ENCODE measurements at places on chromosomes 6 and 20.

GRCh38 chr6:123742626-123743025, 61.0 kb upstream of the NKAIN2 start:
- DNase-seq: no peak

- DNase-seq: no peak
These were observed 543.2 kb upstream of the CHD6 start for GRCh38 chr20:42161228-42161829.

GRCh38 chr6:170058878-170059485, 231.9 kb downstream of the DLL1 start:
- no peak for DNase-seq

DNA sequence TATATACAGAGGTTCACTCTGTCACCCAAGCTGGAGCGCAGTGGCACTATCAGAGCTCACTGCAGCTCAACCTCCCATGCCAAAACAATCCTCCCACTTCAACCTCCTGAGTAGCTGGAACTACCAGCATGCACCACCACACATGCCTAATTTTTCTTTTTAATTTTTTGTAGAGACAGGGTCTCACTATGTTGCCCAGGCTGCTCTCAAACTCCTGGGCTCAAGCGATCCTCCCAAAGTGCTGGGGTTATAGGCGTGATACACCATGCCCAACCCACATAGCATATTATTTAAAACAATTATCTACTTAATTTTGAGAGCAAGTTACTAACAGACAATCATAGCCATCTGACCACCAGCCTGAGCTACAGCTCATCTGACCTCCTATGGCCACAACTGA, 459.9 kb upstream of the JARID2 start:
- DNase-seq: no peak

- no peak for DNase-seq
These were observed 112.6 kb downstream of the DCDC2 start for GRCh38 chr6:24245275-24245674.

DNA sequence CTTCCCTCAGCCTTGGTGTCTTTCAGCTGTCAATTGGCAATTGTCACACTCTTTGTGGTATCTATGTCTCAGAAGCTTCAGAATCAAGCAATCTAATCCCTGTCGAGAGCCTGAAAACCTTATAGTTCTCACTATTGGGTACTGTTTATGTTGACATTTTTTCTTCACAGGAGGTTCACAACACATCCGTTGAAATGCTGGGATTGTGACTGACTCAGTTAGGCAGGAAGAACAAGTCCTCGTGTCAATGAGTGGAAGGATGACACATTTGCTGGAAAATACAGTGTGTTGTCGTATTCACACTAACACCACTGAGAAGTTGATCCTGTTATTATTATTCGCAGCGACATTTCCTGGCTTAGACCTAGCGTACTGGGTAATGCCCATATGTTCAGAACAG, 163.9 kb upstream of the CITED2 start:
- DNase-seq: no peak

DNA sequence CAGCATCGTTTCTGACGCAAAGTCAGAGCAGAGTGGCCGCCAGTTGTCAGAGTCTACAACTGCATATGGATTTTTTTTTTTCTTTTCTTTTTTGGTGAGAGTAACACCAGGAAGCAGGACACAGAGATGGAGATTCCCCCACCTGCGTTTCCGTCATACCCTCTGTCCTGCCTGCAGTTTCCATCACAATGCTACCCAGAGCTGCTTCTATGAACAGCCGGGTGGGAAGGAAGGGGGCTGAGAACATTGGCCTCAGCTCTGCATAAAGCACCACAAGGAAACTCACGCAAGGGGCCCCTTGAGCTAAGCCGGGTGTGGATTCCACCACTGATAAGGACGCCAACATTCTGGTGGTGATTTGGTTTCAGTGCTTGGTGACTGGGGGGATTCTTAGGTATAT, 183.5 kb upstream of the AFDN start:
- no peak for DNase-seq

GRCh38 chr20:60352596-60352995, 394.4 kb downstream of the CDH26 start:
- DNase-seq: no peak

DNA sequence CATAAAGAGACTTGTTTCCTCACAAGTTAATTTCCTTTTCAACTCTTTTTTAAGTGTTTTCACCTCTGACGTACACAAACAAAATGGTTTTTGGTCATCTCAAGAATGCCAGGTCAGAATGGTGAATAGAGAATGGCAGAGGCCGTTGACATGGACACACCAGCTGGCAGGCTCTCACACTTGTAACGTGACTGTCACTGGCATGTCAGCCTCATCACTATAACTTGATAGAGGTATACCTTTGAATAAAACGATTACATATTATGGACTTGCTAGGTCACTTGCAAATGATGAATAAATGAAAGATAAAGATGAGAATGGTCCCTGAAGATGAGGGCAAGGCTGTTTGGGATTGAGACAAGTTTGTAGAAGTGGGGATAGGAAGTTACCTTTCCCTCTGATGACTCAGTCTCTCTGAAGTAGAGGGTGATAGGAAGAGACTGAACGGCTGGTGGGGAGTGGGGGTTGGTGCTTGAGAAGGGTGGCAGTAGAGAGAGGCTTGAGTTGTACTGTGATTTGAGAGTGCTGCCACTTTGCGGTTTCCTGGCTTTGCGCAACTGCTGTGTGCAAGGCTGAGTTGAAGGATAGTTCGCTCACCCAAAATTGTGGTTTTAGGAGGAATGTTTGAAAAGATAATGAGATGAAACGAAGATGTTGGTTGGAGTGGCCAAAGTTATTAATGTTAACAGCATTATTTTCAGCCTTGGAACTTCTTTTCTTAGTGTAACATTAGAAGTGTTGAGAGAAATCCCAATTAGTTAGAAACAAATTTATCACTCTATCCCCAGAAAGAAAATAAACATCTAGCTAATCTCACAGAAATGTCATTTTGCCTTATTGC, 30.3 kb downstream of the TBPL1 start:
- no peak for DNase-seq

- no peak for DNase-seq
These were observed 26.8 kb downstream of the PPP1R14C start for GRCh38 chr6:150169609-150170008.

DNA sequence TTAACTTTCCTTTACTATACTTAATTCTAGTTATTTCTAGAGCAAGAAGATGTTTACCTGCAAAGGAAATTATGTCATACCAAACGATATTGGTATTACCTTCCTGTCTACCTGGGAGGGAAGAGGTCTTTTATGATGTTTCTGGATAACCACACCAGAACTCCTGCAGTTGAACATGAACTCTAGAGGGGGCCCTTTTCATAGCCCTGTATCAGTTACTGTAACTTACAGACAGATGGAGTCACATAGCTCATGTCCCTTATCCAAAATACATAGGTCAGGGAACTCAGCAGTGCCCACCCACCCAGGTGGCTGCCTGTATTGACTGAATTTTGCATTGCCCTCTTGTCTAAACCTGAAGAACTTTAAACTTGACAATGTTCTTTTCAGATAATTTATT, 35.1 kb upstream of the MYL9 start:
- no peak for DNase-seq

- DNase-seq: no peak
These were observed 2.2 kb downstream of the KCNB1 start for GRCh38 chr20:49480236-49480635.

DNA sequence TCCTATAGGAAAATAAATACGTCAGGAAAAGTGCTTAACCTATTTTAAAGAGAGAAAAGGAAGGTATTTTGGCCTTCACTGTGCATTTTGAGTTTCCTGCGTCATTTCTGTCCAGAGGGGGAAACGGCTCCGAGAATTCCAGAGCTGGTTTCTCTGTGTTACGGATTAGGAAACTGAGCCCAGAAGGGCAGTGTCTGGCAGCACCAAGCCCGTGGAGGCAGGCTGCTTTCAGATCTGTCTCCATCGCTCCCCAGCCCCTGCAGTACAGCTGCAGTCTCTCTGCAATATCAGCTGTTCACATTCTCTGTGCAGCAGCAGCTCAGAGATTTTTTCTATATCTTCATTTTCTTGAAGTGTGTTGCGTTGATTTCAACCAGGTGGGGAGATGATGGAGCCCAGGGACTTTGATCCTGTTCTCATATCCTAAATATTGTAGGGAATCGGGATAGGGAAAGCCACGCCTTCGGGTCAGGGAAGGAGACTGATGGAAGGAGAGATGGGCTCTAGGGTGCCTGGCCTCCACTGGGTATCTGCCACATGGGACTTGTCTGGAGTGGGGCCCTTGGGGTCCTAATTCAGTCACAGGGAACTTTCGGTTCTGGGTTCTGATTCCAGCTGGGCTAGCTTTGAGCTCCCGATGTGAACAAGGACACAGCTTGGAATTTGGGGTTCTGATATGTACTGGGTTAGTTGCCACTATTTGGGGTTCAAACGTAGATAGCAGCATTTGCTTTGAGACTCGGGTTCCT, 2.8 kb downstream of the ANKRD60 start:
- peak; percentile 13 for DNase-seq

- DNase-seq: peak; percentile 59
These were observed 14.9 kb upstream of the PPARD start for GRCh38 chr6:35327349-35328027.

GRCh38 chr6:54206510-54206909, 95.3 kb downstream of the MLIP start:
- no peak for DNase-seq

DNA sequence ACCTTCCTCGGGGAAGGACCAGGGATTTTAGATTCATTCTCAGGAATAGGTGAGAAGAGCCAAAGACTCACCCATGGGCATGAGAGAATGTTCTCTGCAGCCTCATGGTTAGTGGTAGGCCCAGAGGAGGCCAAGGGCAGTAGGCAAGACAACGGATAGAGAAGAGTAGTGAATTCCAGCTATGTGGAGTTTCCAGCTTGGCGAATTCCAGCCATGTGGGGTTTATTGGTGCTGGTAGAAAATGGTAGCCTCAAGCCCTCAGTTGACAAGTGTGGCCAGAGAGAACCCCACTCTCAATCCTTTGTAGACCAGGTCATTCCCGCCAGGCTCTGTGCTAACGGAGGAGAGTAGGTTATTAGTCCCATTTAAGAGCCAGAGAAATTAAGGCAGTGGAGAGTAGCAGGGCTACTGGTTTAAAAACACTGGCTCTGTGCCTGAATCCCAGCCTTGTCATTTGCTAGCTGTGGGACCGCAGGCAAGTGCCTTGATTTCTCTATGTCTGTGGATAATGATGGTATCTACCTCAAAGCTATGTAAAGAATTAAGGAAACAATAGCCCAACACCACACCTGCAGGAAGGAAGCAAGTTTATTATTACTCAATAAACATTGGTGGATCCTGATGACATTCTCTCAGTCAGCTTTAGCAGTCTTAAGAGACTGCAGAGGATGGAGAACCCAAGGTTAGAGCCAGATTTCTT, 2.0 kb upstream of the SLC9A8 start:
- no peak for DNase-seq

- DNase-seq: no peak
These were observed 231.2 kb upstream of the PMEPA1 start for GRCh38 chr20:57940868-57941522.

DNA sequence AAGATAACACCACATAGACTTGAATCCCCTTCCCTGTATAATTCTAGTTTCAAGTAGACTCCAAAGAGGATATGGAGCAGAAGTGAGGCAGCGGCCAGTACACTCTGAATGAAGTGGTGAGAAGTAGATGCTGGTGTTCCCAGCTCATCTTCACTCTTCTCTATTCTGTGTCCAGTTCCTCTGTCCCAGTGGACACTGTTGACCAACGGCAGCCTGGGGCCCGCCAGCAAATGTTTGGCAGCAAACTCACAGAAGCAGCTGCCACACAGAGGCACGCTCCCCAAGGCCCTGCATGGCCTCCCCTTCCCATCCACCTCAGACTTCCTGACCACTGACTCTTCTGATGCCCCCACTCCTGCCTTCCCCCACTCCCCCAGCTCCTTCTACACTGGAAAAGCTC, 358.9 kb upstream of the ID4 start:
- DNase-seq: no peak

DNA sequence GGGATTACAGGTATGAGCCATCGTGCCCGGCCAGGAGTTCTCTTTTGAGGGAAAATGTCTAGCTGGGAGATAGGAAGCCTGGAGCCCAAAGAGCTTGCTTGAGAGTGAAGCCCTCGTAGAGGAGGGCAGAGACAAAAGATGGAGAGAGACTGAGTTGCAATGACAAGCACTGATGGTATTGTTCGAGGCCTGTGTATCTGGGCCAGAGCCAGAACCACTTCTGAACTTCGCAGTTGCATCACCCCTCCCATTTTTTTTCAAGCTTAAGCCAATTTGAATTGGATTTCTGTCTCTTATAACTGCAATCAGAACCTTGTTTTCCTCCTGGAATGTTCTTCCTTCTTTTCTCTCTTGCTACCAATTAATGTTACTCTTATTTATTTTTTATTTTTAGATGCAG, 83.1 kb downstream of the KCNB1 start:
- no peak for DNase-seq

GRCh38 chr6:107665382-107665781, 158.7 kb downstream of the SCML4 start:
- DNase-seq: no peak

DNA sequence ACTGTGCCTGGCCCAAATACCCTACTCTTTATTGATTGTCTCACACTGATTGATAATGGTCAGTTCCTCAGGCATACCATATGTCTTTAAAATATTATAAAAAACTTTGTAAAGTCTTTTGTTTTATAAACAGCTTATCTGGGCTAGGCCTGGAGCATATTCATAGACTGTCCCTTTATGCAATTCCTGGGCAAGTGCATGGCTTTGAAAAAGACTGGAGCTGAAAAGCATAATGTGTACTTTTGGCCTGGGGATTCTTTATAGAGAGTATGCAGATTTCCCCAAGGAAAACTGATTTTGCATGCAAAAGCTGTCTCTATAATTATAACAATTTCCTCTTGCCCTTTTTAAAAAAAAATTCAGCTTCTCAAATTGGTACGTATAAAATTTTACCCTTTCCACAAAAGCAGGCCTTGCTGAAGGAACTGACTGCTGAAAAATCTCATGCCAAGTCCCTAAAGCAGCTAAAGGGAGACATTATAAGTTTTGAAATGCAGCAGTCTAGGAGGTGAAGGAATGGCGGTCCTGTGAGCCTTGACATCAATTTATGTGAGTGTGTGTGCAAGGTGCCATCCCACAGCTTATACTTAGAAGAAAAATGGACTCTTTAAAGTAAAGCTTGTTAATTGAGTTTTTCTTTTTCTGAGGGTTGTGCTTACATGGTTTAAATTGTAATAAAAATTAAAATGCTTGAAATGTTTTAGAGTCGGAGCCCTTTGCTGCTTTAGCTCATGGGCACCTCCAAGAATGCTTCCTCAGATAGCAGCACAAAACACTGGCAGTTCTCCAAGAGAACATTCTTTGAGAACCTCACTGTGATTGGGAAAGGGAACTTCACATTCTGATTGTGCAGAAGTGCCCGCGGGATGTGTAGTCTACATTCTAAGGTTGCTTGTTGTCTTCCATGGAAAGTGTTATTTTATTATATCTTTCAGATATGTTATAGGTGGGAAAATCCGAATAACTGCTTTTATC, 43.9 kb downstream of the PLCB4 start:
- DNase-seq: no peak

Data from activated CD4-positive, CD25-positive, alpha-beta regulatory T cell treated with anti-CD3 and anti-CD28 coated beads, Interleukin-2, amount 50 U/mL, for 72 hours (primary cell).